ENCODE measurements at places on chromosomes 4 and X. TPM values are rescaled to one million over a fixed set of nuclear protein-coding genes. Genes with fewer than 3 reads are reported as not detected.

GLUD2 gene
- total RNA-seq: 2.4 TPM

OTC gene
- total RNA-seq: not detected

TCEAL1 gene
- total RNA-seq: 40.7 TPM

RAB40AL gene
- total RNA-seq: 0.27 TPM

RBMXL3 gene
- not detected for total RNA-seq
